ENCODE measurements at places on chromosomes 11 and 22.

DNA sequence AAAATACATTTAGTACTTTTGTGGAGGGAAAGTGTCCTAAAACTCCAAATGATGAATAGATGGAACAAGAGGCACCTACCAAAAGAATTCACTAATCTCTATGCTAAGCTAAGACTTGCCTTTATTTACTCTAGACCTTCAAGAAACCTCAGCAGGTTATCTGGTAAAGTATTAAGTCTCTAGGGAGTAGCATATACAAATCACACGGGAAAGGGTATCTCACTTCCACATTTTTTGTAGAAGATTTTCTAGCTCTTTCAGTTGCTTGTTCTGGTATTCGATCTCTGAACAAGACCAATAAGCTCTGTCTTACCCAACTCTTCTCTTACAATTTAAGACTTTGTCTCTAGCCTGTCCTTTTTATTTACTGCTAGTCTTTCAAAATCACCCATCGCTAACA, 18.1 kb upstream of the CADM1 start:
- DNase-seq = no peak

DNA sequence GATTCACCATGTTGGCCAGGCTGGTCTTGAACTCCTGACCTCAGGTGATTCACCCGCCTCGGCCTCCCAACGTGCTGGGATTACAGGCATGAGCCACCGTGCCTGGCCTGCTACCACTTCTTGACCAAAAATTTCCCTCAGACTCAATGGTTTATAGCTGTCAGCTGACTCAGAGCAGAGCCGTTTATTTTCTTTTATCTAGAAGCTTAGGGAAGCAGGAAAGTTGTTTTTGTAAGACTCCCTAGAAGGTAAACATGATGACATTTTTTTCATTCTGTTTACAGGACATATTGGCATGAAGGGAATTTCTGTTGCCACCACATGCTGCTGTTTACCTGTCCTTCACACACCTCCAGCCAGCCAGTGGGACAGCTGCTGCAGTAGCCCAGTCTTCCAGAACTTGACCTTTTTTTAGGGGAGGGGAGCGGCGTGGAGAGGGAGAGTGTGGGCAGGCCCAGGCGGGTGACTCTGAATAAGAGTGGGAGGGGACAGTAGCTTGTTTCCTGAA, 56.1 kb upstream of the PTPRJ start:
- DNase-seq = no peak

DNA sequence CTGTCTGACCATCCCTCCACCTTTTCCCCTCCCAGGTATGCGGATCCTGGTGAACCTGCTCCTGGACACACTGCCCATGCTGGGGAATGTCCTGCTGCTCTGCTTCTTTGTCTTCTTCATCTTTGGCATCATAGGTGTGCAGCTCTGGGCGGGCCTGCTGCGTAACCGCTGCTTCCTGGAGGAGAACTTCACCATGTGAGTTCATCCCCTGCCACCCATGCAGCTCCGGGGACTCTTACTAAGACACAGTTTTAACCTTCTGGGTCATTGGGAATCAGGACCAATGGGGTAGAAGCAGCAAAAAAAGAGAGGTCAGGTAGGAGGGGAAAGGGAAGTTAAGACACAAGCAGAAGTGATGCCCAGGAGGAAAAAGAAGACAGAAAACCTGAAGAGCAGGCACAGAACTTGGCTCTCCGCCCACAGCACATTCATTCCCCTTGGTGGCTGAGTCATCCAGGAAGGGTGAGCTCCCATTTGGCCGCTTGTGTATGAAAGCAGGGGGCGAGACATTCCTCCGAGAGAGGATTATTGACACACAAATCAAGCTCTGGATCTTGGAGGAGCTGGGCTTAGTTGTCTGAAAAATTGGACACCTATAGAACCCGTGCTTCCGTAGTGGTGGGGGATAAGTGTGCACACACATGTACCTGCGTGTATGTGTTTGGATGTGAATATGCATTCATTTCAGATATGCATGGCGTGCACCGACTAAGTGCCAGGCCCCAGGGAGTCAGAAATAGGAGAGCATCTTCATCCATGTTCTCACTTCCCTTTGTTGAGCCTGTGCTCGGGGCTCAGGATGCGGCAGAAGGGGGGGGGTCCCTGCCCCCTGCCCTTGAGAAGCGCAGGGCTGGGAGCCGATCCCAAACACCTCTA, 64.2 kb downstream of the CACNA1I start:
- no peak for DNase-seq

DNA sequence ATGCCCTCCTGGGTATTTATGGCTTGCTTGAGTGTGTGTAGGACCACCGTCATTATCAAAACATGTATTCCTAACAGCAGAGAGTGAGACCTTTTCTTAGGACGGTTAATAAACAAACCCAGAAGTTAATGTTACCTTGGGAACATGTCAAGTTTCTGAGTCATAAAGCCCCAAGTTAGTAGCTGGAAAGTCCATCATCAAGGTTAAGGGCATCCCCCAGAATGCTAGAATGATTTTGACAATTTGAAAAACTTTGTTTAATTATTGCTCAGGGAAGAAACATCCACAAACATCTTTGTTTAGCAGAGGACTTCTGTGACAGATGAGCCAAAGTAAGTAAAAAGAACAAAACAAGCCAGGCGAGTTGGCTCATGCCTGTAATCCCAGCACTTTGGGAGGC, 20.0 kb downstream of the CAVIN3 start:
- DNase-seq = no peak

DNA sequence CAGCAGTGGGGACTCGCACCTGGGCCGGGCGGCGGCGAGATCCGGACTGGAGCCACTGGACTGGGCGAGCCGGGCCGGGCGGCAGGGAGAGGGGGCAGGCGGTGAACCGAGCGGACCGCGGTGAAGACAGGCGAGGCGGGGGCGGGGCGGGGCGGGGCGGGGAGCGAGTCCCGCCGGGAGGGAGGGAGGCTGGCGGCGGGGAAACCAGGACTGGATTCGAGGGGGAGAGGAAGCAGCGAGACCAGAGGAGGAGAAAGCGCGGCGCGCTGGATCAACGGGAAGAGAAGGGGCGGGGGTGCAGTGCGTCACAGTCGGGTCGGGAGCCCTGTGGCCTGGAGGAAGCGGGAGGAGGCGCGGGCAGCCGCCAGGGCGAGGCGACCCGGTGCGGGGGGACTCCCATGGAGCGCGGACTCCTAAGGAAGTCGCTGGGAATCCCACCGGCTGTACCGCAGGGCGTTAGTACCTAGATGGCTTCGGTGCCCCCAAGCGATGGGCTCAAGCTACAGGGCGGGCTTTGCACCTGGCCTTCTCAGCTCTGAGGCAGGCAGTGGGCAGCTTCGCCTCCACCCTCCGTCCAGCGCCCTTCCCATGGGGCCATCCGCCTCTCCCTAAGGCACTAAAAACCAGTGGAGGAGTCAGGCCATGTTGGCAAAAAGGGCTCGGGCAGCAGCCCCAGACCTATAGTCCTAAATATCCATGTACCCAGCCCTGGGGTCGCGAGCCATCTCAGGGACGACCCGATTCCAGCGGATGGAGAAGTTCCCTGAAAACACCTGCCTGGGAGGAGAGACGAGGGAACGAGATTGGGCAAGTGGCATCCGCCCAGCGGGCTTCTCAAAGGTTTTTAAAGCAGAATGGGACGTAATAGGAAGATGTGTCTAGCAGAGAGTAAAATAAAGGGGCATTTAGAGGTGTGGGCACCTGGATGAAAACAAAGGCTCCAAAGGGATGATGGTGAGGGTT, at the start of gene TMEM121B:
TSS of gene TMEM121B (minus strand) at position 128 of the 963 bp plus-strand sequence. CDS start 233 bp downstream, outside the sequence.
- no peak for DNase-seq

DNA sequence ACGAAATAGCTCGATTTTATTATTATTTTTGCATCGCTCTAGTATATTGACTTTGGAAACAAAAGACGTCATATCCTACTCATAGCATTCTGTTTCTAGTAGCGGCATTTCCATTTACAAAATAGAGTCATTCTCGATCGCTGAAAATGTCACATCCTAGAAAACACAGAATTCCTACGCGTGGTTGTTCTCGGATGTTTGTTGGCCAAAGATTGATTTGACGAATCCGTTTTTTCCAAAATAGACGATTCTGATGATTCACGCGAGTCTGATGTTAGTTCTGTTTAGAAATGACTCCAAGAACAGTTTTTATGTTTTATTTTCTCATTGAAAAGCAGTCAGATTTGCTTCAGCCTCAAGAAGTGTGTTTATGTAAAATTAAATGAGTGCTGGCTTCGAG, 47.6 kb downstream of the SMIM38 start:
- DNase-seq = no peak

- DNase-seq = no peak
Observed at GRCh38 chr11:34941688-34942087, 25.3 kb downstream of the PDHX start.

- no peak for DNase-seq
Observed at GRCh38 chr11:100563541-100564280, 123.4 kb upstream of the ARHGAP42 start.

- no peak for DNase-seq
Observed at GRCh38 chr22:37511395-37512104, 7.7 kb downstream of the CARD10 start.

DNA sequence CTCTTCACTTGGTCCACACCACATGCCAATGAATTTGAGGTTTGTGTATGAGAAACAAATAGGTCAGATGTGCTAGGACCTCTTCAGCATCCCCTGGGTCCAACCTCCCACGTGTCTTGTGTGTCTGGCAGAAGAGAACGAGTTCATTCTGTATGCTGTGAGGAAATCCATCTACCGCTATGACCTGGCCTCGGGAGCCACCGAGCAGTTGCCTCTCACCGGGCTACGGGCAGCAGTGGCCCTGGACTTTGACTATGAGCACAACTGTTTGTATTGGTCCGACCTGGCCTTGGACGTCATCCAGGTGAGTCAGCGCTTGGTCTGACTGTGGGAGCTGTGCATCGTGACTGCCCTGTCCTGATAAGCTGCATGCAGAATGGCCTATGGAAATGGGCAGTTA, 101.0 kb upstream of the SORL1-AS1 start:
- no peak for DNase-seq

GRCh38 chr22:47371263-47372090, 609.0 kb downstream of the TBC1D22A start:
- DNase-seq = no peak

GRCh38 chr11:121446752-121447156, 5.4 kb upstream of the SORL1 start:
- DNase-seq = no peak

DNA sequence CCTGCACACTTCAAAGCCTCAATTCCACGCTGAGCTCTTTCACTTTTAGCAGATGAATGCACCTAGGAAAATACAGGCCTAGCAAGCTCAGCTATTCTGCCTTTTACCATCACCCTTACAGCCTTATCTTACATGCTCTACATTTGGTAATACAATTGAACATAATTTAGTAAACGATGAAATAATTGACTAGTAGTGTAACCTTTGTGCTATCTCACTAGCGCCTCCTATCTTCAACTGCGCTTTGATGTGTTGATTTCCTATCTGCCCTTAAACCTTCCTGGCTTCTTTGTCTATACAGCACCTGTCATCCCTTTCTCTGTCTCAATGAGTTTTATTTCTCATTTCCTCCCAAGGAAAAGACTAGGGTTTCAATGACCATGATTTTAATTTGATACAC, 149.7 kb downstream of the LRRC4C start:
- DNase-seq = no peak

DNA sequence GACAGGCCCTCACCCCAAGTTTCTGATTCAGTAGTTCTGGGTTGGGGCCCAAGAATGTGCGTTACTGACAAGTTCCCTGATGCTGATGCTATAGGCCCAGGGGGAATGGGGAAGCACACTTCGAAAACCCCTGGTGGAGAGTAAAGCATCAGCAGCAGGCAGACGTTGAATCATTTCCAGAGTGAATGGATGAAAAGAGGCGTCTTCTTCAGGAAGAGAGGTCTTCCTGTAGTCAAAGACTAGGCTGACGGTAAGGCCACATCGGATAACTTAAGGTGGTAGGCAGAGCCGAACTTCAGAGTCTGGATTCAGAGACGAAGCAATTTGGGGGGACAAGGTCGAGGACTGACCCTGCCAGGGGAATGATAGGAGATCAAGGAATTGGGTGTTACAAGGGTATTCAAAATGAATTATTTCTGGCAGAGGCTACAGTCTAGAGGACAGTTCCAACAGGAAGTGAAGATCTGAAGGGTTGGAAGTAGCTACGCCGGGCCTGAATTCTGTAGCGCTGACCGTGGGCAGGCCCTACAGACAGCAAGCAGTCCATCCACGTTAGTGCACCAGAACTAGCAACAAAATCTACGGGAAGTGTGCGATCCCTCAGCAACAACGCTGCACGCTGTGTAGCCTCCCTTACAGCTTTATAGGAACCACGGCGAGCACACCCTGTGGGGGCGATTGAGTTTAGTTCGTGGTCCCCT, 862 bp upstream of the CENATAC start:
- DNase-seq = peak; percentile 54

GRCh38 chr22:41512421-41513194, 31.7 kb downstream of the POLR3H start:
- no peak for DNase-seq

GRCh38 chr22:49913026-49913425, 5.2 kb downstream of the ALG12 start:
- no peak for DNase-seq

GRCh38 chr22:30985561-30986208, 16.6 kb downstream of the TUG1 start:
- DNase-seq = no peak

GRCh38 chr22:23779731-23780130, 7.0 kb upstream of the SMARCB1 start:
- no peak for DNase-seq

GRCh38 chr11:86070142-86071056, 1.5 kb upstream of the PICALM start:
- no peak for DNase-seq

GRCh38 chr11:68574308-68574707, 110.0 kb upstream of the GAL start:
- no peak for DNase-seq

GRCh38 chr11:114883472-114883871, 205.1 kb downstream of the NXPE2 start:
- DNase-seq = no peak

DNA sequence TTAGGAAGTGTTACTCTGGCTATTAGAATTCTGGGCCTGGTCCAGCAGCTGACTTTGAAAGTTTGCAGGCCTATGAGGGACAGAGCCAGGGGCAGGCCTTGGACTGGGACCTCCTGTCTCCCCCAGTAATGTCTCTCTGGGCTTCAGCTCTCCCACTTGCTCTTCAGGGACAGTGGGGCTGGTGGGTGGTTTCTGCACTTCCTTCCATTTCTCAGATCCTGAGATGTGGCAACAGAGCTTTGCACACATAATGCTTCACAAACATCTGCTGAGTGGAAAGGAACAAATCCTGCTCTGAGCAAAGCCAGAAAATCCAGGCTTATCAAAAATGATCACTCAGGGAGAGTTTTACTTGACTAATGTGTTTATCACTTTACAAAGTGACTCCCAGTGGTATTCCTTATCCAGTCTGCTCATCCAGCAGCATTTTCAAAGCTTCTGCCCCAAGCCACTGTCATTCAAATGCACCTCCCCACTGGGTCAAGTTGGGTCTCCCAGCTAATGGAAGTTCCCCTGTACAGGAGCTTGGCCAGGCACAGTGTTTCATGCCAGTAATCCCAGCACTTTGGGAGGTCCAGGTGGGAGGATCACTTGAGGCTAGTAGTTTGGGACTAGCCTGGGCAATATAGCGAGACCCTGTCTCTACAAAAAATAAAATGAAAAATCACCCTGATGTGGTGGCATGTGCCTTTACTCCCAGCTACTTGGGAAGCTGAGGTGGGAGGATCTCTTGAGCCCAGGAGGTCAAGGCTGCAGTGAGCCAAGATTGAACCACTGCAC, 13.5 kb upstream of the OSBP2 start:
- DNase-seq = no peak
